Gastroesophageal sphincter (tissue), 4 donors: ENCODE measurements at places on chromosomes 13 and 19. TPM values are rescaled to one million over a fixed set of nuclear protein-coding genes. Genes with fewer than 3 reads are reported as not detected.

DNA sequence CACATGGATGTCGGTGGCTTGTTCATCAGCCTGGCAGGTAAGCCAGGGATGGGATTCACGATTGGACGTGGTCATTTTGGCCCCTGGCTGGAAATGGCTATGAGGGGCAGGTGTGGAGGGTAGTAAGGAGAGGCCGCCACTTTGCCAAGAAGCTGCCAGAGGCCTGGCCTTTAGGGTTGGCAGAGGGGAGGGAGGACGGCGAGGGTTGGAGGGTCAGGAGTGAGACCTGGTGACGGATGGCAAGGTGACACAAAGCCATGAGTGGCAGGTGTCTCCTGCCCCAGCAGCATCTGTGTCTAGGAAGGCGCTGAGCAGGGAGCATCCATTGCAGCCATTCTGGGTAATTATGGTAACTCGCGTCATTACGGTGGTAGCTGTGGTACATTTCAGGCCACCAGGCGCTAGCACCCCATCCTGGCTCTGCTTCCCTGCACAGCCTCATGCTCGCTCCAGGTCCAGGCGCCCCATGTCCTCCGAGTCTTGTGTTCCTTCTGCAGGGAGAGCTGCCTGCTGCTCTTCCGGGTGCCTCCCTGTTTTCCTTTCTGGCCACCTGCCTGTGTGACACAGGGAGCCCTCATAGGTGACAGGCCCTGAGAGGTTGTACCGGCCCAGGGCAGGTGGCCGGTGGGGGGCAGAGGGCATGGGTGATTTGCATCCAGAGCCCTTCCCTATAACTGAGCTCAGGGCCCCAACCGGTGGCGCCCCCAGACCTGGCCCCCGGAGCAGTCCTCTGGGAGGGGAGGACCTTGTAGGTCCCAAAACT lies 4.2 kb downstream of the SSBP4 start:
- ATAC-seq, result no peak

SHD gene
- total RNA-seq, result not detected

- no peak for ATAC-seq
Measured at GRCh38 chr19:32613008-32613407, 32.0 kb downstream of the PDCD5 start.

- no peak for ATAC-seq
Measured at GRCh38 chr19:1921825-1922224, 16.6 kb downstream of the ADAT3 start.

FEM1A gene
- 15.6 TPM for total RNA-seq

CBARP gene
- total RNA-seq, result 0.73 TPM

HIF3A gene
- total RNA-seq, result 49.3 TPM

- ATAC-seq, result no peak
Measured at GRCh38 chr13:104140552-104140951, 1074.3 kb upstream of the SLC10A2 start.
